ENCODE measurements at places on chromosomes 12 and 14. TPM values are rescaled to one million over a fixed set of nuclear protein-coding genes. Genes with fewer than 3 reads are reported as not detected.

DNA sequence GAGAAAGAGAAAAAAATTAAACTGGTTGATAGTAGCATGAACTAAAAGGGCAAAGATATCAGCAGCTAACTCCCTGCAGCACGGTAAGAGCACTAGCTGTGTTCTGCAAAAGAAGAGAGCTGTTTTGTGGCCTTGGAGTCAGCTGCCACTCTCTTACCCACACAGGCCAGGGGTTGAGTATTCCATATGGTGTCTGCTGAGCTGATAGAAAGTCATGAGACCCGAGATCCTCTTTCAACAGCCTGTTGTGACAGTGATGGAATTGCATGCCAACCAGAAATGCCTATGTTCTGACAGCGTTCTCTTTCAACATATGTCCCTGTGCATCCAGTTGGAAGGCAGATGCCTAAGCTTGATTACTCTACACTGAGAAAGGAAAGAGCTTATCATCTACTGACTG lies 39.9 kb downstream of the TMTC1 start:
- DNase-seq, result no peak

- DNase-seq, result no peak
Measured at GRCh38 chr12:56955631-56956256, 1.7 kb downstream of the RDH16 start.

Gene PLXNC1
- total RNA-seq, result 70.0 TPM

GRCh38 chr12:42090899-42091298 lies 53.8 kb downstream of the GXYLT1 start:
- no peak for DNase-seq

DNA sequence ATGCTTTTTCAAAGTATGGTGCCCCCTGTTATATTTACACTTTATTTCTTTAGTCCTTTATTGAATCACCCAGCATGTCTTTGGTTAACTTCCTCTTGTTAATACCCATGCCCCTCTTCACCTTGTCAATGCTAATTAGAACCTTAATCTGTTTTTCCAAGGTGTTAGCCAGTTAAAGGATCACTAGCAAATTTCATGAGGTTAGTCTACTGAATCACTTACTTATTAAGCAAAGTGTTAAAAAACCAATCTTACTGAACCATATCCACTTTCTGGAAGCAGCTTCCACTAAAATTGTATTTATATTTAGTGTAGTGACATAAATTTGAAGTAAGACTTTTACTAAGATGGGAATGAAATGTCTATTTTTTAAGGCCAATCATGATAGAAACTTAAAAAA lies 27.9 kb downstream of the TAOK3 start:
- no peak for DNase-seq

DNA sequence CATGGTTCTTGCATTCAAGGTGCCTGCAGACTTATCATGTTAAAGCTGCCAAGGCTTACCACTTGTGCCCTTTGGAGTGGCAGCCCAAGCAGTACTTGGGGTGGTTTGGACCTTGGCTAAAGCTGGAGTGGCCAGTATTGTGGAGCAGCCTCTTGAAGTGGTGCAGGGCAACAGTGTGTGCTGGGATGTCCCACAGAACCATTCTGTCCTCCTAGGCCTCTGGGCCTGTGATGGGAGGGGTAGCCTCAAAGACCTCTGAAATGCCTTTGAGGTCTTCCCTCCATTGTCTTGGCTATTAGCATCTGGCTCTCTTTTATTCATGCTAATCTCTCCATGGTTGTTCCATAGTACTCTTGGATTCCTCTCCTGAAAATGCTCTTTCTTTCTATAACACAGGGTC lies 78.2 kb upstream of the SLC24A4 start:
- DNase-seq, result no peak

DNA sequence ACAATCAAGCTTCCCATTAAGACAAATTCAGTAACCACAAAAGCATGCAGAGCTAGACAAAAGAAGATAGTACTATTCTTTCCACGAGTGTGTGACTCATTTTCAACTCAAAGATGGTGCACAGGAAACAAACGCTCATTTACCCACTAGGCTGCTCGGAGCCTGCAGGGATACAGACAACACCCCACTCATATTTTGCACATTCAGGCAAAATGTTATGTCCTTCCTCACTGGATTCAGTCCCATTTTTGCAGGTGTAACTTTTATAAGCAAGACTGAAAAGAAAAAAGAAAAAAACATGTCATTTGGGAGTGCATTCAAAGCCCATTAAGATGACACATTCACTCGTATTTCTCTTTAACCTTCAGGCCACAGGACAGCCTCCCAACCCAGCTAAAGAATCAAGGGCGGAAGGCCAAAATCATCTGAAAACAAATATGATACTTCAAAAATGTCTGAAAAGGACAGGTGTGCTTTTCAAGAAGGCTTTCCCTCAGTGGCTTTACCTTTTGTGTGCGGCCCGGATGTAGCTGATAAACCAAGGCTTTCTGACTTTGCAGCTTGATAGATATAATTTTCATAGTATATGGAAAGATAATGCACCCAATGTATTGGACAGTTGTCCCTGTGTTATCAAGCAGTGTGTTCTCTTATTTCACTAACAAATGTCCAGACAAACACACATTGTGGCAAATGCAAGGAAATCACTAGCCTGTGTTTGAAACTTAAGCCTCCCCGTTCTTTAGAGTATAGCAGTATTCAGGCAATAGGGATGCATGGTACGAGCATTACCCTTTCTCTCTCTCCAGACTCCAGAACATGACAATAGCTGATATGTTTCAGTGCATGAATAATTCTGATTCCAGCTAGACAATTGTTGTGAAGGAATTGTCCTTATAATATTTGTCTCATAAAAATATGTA lies 147.8 kb upstream of the KRR1 start:
- no peak for DNase-seq

DNA sequence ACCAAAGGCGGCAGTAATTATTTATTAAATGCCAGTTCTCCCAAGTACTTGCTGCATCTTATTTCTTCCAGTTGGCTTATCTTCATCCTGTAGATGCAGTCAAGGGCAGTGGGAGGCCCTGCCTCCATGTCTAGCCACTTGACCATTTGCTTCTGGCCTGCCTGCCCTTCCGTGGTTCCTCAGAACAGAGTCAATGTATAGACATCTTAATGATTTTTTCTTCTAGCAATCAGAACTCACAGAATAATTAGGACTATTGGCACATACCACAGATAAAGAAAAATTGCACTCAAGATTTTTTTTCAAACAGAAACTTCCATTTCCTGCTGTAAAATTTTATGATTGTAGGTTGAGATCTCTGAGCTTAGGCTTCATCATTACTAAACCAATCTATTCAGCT lies 20.9 kb downstream of the NR1H4 start:
- DNase-seq, result no peak

DNA sequence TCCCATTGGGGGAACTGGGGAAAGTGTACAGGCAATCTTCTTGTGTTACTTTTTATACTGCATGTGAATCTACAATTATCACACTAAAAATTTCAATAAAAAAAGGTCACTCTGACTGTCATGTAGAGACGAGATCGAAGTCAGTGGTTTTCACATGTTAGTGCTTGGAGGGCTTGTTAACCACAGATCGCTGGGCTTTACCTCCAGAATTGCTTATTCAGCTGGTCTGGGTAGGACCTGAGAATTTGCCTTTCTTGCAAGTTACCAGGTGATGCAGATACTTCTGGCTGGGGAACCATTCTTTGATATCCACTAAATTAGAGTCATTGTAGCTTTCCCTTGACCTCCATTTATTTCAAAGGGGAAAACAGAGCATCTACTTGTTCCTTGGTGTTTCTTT lies 62.8 kb upstream of the SLC38A4 start:
- DNase-seq, result no peak

Gene DNAJC22
- total RNA-seq, result 1.5 TPM

DNA sequence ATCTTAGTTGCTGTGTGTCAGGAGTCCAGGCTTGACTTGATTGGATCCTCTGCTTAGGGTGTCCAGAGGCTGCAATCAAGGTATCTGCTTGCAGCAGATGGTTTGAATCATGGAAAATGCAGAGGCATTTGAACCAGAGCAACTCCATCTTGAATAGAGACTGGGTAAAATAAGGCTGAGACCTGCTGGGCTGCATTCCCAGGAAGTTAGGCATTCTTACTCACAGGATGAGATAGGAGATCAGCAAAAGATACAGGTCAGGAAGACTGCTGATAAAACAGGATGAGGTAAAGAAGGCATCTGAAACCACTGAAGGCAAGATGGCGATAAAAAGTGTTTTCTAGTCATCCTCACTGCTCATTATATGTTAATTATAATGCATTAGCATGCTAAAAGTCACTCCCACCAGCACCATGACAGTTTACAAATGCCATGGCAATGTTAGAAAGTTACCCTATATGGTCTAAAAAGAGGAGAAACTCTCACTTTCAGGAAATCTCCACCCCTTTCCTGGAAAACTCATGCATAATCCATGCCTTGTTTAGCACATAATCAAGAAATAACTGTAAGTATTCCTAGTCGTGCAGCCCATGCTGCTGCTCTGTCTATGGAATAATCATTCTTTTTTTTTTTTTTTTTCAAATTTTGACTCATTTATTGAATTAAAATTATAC lies 218.3 kb upstream of the CPNE8 start:
- no peak for DNase-seq

DNA sequence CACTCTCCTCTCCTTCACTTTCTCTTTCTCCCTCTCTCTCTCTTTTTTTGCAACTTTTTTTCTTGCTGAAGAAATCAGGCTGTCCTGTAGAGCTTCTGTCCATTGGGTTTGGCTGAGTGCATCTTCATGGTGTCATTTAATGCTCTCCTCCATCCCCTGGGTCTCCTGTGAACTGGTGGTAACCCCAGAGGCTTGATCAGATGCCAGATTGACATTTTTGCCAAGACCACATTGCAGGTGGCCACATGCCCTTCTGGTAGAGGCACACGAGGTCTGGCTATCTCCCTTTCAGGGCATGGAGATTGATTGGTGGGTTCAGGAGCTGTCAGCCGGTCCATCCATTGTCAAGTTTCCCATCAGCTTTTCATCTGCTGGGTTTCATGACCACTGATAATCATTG lies 188.3 kb upstream of the MYL2 start:
- no peak for DNase-seq

- DNase-seq, result peak; percentile 87
Measured at GRCh38 chr12:53938326-53939140, at the start of gene HOXC13. Gene HOXC13 (plus strand): TSS chr12:53938831. CDS start chr12:53938907, 76 bp downstream.

Gene HOXC12
- total RNA-seq, result not detected

DNA sequence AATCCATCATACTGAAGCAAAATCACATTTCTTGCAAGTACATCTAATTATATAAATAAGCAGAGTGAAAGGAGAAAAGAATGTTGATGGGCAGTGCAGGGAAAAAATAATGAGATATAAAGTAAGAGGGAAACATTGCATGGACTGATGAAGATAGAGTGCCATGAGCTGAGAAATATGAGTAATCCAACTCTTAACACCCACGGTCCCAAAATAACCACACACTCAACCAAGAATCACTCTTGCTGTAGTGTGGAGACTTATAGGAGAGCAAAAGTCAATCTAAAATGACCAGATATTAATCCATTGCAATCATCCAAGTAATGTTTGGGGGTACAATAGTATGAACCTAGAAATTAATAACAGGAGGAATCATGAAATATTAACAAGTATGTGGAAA lies 40.2 kb downstream of the MYF5 start:
- DNase-seq, result no peak

Gene B3GNT4
- total RNA-seq, result not detected

DNA sequence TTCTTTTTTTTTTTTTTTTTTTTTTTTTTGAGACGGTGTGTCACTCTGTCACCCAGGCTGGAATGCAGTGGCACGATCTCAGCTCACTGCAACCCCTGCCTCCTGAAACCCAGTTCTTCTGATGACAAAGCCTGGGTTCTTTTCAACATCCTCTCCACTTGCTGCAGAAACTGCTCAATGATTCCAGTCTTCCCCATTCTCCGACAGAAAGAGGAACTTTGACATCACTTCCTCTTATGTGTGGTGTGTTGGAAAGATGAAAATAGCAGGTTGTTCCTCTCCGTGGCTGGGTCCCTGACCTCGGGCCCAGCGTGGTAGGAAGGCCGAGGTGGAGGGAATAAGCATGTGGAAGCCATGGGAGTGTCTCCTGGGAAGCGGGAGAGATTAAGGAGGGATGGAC lies 198.4 kb downstream of the PHETA1 start:
- no peak for DNase-seq

GRCh38 chr12:23543767-23544166 lies 405.7 kb downstream of the SOX5 start:
- DNase-seq, result no peak

Gene KRT8
- total RNA-seq, result 150 TPM

DNA sequence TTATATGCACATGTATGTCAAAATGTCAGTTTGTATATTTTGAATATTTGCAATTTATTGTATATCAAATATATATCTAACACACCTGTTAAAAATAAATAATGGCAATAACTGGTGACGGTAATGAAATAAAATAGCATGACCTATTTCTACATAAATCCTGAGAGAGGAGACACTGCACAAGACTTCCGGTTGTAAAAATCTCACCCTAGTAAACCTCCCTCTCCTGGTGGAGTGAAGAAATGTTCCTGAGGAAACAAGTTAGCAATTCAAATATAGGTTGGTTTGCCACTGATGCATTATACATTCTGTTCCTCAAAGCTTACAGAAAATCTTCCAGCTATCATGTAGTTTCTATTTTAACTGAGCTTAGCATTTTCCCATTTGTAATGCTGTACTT lies 166.1 kb upstream of the SYT10 start:
- no peak for DNase-seq

DNA sequence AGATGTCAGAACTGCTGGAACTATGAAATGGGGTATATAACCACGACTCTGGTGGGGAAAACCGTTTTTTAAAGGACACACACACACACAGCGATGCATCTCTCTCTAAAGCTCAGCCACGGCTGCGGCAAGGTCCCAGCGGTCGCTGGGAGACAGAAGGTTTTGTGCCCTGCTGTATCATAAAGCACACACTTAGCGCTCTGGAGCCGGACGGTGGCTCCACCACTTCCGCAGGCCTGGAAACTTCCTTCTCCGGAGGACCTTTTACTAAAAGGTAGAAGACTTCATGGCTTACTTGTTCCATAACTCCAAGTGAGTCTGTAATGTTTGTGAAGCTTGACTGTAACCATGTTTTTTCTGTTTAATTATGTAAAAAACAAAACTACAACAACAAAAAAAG lies 349.3 kb downstream of the DIO2 start:
- DNase-seq, result no peak

GRCh38 chr12:47033789-47034555 lies 45.4 kb upstream of the PCED1B start:
- no peak for DNase-seq

- DNase-seq, result no peak
Measured at GRCh38 chr14:104555430-104556255, 23.9 kb upstream of the C14orf180 start.

GRCh38 chr12:5685935-5686334 lies 254.0 kb downstream of the NTF3 start:
- no peak for DNase-seq

DNA sequence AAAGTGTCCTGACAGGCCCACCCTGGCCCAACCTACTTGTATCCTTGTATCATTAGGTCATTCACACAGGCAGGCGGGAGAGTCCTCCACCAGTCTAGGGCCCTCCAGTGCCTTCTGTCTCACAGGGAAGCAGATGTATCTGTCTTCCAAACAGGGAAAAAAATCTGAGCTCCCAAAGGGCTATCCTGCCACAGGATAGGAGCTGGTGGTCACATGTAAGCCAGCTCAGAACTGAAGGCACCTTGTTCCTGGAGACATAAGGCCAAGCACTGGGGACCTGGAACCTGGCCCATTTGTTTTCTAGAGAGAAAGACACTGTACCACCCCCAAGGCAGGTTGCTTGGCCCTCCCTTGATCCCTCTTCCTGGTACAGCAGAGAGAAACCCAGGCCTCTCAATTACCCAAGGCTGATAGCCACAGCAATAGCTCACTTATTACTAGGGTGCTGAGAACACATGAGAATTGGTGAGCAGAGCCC lies 19.4 kb upstream of the PLEKHH1 start:
- peak; percentile 20 for DNase-seq

GRCh38 chr14:61342932-61343331 lies 21.6 kb downstream of the PRKCH start:
- no peak for DNase-seq

Measured in lung (tissue), 17 donors.